Fibroblast of skin of right quadriceps (primary cell): ENCODE measurements at places on chromosomes 1 and 21.

DNA sequence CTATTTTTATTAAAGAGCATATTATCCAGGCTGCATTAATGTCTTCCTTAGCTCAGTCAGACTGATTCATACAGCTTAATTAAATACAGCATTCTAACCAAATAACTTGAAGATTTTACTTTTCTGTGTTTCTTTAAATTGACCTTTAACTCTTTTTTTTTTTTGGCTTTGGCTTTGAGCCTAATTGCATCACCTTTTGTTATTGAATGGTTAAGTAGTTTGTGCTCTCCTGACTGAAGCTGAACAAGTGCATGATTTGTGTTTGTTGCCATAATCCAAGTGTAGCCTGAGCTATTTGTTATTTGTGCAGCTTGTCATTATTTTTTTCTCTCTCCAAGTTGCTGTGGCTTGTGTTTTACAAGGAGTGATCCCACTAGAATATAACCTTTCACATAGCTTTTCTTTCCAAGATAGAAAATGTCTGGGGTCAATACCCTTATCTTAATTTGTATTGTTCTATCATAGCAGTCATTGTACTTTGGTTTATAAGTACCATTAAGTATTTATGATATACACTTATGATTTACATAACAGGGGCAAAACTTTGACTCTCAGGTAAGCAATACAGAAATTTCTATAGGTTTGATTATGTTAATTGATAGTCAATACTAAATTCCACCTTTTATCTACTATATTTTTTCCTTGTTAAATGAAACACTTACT is 31.6 kb downstream of the CDC14A start:
- no peak for DNase-seq

- DNase-seq: peak; percentile 94
Measured at GRCh38 chr1:183633676-183634343, 1.8 kb downstream of the ARPC5 start.

- peak; percentile 52 for DNase-seq
Measured at GRCh38 chr1:59520827-59521418, 224.0 kb downstream of the FGGY start.

DNA sequence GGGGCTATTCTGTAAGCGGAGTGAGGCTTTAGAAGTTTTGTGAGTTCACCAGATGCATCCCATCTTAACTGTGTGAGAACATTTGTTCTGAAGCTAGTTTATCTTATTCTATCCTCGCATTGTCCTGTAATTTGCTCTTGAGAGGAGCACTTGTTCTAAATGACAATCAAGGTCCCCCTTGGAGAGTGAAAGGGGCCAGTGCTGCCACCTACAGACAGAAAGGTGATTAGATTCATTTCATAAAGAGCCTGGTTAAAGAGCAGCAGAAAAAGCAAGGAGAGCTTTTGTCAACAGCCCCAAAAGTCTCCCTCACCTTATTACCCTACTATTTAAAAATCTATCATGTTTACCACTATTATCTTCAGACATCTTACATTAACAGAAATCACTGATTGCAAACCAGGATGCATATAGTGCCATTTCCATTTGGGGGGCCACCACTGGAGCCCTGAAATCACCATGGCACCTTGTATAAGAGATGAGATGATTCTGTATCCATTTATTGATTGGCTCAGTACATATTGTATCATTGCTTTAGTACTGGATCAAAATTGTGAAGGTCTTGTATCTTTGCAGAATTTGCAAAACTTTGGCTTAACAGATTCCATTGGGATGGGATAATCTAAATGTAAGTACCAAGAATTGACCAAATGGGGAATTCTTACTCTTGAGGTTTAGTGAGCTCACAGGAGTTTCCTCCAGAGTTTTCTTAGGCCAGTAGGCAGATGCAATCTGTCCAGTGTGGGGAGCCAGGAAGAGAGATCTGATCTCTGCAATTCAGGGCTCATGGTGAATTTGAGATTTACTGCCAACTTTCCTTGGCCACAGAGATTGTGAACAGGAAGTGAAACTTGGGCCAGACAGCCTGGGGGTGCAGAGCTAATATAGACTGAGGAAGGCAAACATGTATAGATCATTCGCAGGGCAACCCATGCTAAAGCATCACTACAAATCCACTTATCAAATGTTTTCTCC is 64.3 kb upstream of the TRABD2B start:
- peak; percentile 50 for DNase-seq

DNA sequence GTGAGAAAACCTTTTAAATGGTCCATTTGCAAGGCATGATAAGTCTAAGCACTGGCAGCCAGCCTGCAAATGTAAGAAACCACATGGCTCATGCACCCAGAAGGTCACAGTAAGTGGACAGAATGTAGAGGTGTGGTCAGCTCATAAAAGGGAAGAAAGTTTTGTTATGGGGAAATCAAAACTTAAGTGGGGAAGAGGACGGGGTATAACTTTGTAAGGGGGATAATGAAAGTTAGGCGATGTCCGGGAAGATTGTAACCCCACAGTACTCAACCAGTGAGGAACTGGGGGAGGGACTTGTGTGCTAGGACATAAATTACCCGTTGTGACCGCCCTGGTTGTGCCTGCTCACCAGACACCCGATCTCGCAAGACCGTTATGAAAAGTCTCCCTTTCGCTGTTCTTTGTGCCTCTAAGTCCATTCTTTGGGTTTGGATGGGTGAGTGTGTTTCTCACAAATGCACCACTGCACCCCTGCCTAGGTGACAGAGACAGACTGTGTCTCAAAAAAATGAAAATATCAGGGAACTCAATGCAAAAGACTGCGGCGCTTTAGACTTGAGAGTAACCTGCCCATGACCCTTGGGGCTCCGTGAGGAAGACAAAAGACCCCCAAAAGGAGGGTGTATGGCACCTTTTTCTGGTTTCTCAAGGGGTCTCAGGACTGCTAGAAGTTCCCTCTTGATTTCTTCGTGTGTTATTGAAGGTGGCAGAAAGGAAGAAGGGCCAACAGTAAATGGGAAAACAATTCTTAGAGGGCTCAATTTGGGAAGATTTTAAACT is 28.6 kb upstream of the ZNF496 start:
- no peak for DNase-seq

- no peak for DNase-seq
Measured at GRCh38 chr1:114033961-114034360, 54.7 kb downstream of the OLFML3 start.

- DNase-seq: peak; percentile 24
Measured at GRCh38 chr1:38076038-38076437, 29.4 kb upstream of the POU3F1 start.

DNA sequence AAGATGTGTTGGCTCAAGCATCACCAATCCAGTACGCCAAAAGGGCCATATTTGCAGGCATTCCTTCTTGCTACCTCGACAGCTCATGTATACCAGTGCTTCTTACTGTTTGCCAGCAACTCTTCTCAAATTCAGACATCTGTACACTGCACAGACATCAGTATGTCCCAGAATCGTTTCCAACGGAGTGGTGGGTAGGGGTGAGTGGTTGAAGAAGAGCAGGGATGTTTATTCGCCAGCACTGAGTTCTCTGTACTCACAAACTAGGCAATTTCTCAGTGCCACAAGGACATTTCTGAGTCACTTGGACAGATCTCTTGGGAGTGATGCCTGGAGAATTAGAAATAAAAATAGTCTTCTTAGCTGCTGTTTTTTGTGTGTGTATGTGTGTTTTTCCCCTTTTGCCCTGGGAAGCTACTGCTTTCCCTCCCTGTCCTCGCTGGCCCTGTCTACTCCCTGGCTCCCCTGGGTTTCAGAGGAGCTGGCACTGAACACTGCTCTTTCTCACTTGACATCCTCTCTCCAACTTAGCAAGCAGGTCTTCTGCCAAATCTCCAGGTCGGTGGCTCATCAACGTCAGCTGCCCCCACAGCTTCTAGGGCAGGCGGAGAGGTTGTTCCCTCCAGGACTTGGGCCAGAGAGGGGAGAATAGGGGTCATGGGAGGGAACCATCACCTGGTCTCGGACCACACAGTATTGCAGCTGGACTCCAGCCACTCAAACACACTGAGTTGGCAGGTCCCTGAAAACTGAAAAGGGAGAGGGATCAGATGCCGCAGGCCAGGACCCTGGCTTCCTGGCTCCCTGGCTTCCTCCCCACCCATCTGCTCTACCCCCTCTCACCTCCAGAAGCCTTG is 90.5 kb downstream of the NMNAT2 start:
- no peak for DNase-seq

DNA sequence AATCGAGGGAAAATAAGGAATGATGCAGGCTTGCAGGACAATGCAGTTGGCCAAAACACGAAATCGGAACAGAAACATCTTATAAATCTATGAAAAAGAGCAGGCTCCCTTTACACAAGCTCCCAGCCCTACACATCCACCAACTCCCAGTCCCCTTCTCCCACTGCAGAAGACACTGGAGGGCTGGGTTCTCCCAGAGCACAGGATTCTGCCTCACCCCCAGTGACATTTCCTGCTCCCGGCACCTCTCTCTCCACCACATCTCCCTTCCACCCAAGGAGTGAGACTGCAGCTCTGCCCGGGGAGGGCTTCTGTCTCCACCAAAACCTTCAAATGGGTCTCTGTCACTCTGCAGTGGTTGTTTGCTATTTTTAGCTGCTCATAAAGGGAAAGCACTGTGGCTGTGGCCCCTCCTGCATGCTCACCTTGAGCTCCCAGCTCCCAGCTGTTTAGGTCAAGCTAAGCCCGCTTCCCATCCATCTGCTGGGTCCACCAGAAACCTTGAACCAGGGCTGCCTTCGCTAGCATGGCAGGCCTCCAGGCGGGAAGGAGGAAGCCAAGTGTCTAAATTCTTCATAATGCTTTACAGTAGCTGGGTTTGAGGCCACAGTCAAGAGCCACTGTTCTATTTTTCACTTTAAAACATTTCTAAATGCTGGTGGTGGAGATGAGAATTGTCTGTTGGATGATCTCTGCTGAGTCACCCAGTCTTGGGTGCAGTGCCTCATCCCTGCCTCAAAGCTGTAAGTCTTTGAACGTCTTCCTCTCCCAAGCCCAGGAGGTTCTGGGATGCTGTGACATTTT is 3.3 kb upstream of the C2CD2 start:
- peak; percentile 78 for DNase-seq

DNA sequence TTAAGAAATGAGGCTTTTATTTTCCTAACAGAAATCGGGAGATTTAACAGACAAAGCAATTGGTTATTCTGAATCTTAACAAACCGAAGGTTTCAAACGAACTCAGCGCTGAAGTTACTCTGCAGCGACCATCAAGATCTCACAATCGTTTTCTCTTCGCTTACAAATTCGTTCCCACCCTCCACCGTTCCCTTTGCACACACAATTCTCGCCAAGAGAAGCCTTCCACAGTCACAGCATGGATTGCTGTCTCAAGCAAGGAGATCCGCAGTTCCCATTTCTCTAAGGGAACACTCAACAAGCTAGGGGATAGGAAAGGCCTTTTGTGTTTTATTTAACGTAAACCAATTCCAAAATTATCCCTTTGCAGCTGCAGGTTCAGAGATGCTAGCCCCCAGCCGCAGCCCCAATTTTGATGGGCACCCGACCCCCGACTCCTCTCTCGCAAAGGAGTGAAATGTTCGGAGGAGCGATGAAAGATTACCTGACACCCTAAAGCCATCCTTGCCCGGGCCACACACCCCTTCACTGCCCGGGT is 755 bp downstream of the FBXO42 start:
- DNase-seq: no peak

DNA sequence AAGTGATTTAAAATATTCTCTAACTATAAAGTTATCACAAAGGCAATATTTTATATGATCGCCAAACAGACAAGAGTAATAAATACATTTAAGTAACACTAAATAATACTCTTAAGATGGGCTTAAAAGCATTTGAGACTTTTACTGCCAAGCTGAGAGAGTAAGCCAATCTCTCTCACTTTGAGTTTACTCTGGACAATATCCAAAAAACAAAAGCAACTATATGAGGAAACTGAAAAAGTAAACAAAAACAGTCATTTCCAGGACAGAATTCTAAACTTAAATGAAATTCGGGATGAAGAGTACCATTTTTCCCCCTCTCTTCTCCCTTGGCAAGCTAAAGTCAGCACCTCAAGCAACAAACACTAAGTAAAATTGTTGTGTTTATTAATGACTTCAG is 173.2 kb downstream of the COP1 start:
- peak; percentile 2 for DNase-seq

- DNase-seq: no peak
Measured at GRCh38 chr1:204578867-204579664, 62.9 kb downstream of the MDM4 start.

GRCh38 chr1:18907917-18908845 is 5.8 kb upstream of the ALDH4A1 start:
- no peak for DNase-seq

DNA sequence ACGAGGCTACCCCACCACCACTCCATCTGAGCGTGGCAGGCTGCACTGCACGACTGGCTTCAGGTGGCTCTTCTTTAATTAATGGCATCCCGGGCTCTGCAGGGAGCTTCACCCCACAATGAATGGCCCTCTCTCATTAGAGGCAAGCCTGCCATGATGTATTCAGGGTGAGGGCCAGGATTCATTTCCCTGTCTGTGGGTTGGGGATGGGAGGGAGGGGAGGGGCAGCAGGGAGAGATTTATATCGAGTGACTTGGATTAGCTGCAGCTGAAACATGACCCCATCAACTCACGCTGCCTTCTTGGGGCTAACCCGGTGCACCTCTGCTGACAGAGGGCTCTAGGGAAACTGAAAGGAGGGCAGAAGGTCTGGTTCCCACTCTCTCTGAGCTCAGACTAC is 54.2 kb downstream of the ERI3 start:
- DNase-seq: no peak

GRCh38 chr1:33473900-33474299 is 1.5 kb downstream of the ZSCAN20 start:
- no peak for DNase-seq

DNA sequence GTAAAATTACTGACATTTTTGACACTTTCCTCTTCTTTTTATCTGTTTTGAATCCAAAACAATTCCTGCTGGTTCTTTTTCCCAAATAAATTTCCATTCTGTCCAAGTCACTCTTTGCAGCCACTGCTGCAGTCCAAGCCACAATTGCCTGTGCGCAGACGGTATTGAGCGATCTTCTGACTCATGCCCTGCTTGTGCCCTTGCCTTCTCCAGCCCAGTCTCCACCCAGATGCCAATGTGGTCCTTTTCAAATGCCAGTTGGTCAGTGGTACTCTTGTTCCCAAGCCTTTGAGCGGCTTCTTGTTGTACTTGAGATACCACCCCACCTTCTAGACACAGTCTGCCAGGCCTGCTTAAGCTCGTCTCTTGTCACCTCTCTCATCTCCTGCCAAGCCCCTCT is 78.9 kb downstream of the CAMTA1 start:
- no peak for DNase-seq

- DNase-seq: no peak
Measured at GRCh38 chr1:162570718-162571117, 9.2 kb downstream of the UAP1 start.

DNA sequence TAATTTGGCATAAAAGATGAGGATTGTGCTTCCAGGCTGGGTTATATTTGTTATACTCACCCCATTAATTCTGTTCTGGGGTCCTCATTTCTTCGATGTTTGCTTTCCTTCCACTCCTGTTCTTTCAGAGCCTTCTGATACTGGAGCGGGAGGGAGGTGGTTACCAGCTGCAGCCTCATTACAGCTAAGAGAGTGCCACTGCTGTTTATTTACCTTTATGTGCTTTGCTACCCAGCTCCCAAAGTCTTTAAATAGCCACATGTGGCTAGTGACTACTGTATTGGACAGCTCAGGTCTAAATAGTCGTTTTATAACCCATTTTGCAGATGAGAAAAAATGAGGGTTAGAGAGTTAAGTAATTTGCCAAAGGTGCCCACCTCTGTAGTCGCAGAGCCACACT is 25.1 kb downstream of the PLEKHM2 start:
- no peak for DNase-seq
